ENCODE measurements at places on chromosomes 12 and 14.

GRCh38 chr14:72883961-72884360 lies 9.9 kb downstream of the DPF3 start:
- H3K27ac ChIP-seq, result no peak overlapping the region
- H3K27me3 ChIP-seq, result no peaks in the 10 kb centered on the region
- DNase-seq, result no peak

DNA sequence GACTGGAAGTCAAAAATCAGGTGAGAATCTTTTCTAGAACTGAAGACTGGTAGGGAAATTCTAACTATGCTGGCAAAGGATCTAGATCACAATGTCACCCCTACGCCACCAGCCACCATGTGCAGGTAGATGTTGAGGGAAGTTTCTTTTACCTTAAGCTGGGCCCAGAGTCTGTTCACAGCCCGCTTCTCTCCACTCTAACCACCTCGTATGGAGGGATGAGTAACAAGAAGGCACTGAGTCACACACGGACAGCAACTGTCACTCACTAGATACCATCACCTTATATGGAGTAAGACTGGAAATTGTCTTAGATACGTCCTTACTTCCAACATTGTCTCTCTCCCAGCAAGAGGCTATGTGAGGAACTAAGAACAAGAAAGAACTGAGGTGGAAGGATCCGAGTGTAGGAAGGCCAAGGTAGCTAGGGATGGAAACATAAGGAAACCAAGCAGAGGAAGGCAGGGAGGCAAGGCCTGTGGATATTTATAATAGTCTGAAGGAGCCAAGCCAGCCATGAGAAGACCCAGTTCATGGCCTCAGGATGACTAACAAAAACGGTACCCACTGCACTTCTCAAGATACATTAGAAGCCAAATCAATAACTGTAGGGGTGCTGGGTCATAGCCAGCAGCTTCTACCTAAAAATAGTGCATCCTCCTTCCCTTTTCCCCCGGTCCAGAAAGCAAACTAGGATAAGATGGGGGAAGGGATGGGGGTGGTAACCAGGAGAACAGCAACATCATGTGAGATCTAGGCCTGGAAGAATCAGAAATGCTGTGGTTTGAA lies 15.5 kb downstream of the REM2 start:
- H3K4me3 ChIP-seq, result no peak overlapping the region
- no peak for DNase-seq
- H3K36me3 ChIP-seq, result no peaks in the 10 kb centered on the region

GRCh38 chr12:94689002-94689645 lies 38.8 kb upstream of the TMCC3 start:
- H3K4me1 ChIP-seq, result no peaks in the 10 kb centered on the region
- H3K27ac ChIP-seq, result no peak overlapping the region
- DNase-seq, result no peak

- H3K4me3 ChIP-seq, result peak overlapping the region; percentile 68
- DNase-seq, result peak; percentile 55
- peaks cover 38% of the 10 kb centered on the region for H3K4me1 ChIP-seq
- H3K36me3 ChIP-seq, result peaks cover 14% of the 10 kb centered on the region
- H3K27ac ChIP-seq, result peak overlapping the region; percentile 73
These were observed 769 bp upstream of the ZNF740 start for GRCh38 chr12:53179687-53180219.

DNA sequence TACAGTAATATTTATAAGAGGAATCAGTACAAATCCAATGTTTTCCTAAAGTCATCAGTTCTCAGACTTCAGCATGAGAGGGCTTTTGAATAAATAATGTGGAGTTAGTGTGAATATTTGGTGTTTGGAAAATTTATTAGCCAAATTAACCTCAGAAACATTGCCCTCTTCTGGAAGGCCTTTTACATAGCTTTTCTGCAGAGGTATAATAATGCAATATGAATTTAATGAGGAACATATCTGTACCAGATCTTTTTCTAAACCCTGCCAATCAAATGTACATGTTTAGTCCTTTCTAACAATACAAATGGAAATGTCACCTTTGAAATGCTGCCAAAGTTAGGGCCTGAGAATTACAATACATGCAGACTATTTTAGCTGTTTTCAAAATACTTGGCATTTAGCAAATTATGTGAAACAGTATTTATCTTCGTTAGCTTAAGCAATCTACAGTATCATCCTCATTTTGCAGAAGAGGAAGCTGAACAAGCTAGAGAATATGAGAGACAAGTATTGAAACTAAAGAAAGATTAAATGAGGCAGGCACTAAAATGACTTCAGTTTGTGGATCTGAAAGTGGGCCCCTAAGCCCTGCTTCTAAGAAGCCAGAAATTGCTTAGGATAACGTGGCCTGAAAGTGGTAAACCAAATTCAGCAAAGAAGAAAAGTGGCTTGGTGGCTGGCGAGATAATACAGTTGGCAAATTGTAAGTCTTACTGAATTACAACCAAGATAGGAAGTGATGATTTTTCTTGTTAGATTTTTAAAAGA lies 60.4 kb upstream of the MANSC4 start:
- no peak overlapping the region for H3K4me3 ChIP-seq
- no peaks in the 10 kb centered on the region for H3K36me3 ChIP-seq
- H3K4me1 ChIP-seq, result no peaks in the 10 kb centered on the region
- no peaks in the 10 kb centered on the region for H3K27me3 ChIP-seq
- peak; percentile 9 for DNase-seq
- H3K27ac ChIP-seq, result no peak overlapping the region

DNA sequence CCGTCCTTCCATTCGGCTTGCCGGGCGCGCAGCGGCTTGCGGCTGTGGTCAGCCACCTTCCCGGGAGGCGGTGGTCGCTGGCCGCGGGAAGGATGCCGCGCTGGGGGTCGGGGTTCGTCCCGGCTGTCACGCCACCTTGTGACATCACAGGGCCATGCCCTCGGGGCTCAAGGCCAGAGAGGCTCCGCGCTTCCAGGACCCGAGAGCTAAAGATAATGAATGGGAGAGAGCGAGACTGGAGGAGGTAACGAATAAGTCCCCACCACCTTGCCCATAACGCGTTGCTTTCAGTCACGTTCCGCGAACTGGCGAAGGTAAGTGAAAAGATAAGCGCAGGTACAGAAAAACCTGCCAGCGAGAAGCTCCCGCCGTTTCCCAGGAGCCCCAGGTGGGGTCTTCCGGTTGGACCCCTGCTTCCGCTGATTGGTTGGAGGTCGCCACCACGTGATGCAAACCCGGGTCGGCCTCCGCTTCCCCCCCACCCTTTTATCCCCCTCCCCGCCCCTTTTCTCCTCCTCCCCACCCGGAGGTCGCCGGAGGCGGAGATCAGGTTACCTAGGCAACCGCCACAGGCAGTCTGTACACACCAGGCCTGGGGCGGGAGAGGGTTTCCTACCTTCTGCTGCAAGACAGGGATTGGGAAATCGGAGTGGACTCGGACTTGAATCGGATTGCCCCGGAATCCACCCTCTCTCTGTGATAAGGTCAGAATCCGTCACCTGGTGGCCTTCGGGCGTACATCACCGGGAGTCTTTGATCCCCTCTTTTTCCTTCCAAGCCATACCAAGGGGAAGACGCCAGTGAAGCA lies at the start of gene LRRC9:
TSS of gene LRRC9 (plus strand) at position 575 of the 808 bp plus-strand sequence.
- no peaks in the 10 kb centered on the region for H3K27me3 ChIP-seq
- no peak within 1 kb of the TSS for H3K27ac ChIP-seq
- no peaks in the 10 kb centered on the region for H3K4me1 ChIP-seq
- no peak for DNase-seq

DNA sequence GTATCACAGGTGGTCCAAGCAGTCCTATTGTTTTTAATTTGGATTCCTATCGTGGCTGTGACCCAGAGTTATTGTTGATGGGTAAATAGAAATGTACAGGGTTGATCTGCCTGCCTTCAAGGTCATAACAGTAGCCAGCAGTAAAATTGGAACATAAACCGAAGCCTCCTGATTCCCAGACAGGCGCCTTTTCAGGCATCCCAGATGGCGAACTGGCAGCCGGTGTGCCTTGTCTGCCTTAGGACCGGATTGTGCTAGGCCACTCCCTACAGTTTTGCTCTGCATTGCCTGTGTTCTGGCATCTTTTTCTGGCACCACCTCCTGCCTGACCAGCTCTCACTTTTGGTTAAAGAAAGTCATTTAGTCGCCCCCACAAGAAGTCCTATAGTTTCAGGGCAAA lies 22.2 kb downstream of the TMEM117 start:
- H3K27ac ChIP-seq, result no peak overlapping the region
- no peak for DNase-seq

GRCh38 chr12:121709478-121709961 lies 3.0 kb upstream of the TMEM120B start:
- peaks cover 3% of the 10 kb centered on the region for H3K4me1 ChIP-seq
- H3K27ac ChIP-seq, result no peak overlapping the region
- no peaks in the 10 kb centered on the region for H3K36me3 ChIP-seq
- DNase-seq, result no peak
- no peak overlapping the region for H3K4me3 ChIP-seq

GRCh38 chr12:24664161-24664880 lies 284.6 kb downstream of the BCAT1 start:
- H3K36me3 ChIP-seq, result no peaks in the 10 kb centered on the region
- H3K4me3 ChIP-seq, result no peak overlapping the region
- no peak for DNase-seq
- H3K27ac ChIP-seq, result no peak overlapping the region
- H3K4me1 ChIP-seq, result no peaks in the 10 kb centered on the region
- H3K27me3 ChIP-seq, result no peaks in the 10 kb centered on the region

DNA sequence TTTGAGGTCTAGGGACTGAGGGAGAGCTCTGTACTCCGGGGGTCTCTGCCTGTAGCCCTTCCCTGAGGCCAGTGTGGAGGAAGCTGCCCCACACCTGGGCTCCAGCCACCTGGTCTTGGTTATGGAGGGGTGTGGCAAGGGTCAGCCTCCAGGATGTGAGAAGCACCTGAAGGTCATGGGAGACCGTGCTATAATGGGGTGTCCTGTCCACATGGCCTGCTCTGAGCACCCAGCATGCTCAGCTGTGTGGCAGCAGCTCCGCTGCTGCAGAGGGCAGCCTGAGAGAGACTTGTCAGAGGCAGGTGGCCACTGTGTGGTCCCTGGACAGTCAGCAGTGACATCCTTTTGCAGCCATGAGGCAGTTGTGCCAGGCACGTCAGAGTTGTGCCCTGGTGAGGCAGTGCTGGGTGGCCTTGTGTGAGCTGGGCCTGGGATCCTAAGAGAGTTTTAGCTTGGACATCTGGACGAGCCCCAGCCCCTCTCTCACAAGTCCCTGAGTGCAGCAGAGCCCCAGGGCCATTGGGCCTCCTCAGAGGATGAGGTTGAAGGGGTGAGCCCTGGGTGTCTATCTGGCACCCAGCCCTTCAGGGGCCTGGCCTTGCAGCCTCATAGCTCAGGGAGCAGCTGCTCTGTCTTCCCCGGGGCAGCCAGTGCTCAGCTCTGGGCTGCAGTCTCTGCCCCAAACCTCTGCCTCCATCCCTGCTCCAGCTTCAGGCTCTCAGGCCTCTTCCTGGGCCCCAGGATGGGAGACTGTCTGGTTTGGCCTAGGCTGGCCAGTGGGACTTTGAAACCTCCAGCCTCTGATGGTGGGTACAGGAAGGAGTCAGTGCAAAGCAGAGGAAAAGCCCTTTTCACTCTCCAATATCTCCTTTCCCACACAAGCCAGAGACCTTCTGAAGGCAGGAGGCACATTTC lies 7.4 kb upstream of the ATG101 start:
- H3K4me3 ChIP-seq, result no peak overlapping the region
- H3K27me3 ChIP-seq, result peaks cover 6% of the 10 kb centered on the region
- DNase-seq, result no peak
- H3K36me3 ChIP-seq, result no peaks in the 10 kb centered on the region

DNA sequence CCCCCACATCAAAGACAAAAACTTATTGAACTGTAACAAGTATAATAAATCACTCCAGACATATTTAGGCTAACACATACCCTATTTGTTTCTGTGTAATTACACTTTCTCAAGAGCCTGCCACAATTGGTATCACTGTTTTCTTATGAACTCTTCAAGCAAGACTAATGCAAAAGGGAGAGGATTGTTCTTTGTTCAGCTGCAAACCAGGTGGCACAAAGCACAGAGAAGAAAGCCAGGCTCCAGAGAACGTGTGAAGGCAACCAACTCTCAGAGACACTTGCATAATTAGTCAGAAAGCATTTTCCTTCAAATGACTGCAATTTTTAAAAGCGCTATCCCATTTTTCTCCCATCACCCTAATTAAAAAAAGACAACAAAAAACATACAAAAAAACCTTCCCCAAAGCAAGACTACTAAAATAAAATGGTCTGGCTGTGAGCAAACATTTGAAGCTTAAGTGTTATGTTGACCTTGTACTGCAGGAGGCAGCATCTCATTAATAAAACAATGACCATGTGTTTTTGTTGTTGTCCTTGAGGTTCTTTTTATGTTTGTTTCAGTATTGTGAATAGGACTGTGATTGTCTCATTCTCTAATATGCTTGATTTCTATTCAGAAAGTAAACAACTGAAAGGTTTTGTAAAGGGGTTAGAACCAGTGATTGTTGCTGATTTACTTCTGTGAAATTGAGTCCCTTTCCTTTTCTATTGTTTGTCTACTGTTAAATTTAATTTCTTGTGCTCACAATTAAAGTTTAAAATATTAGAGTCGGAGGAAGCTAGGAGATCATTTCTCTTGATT lies 452.7 kb upstream of the PDE3A start:
- no peaks in the 10 kb centered on the region for H3K36me3 ChIP-seq
- H3K27ac ChIP-seq, result no peak overlapping the region
- no peak overlapping the region for H3K4me3 ChIP-seq
- H3K4me1 ChIP-seq, result peaks cover 6% of the 10 kb centered on the region

GRCh38 chr14:65291531-65291930 lies 121.0 kb upstream of the FUT8 start:
- no peak overlapping the region for H3K4me3 ChIP-seq
- no peaks in the 10 kb centered on the region for H3K27me3 ChIP-seq
- no peak for DNase-seq
- no peak overlapping the region for H3K27ac ChIP-seq
- H3K36me3 ChIP-seq, result no peaks in the 10 kb centered on the region

DNA sequence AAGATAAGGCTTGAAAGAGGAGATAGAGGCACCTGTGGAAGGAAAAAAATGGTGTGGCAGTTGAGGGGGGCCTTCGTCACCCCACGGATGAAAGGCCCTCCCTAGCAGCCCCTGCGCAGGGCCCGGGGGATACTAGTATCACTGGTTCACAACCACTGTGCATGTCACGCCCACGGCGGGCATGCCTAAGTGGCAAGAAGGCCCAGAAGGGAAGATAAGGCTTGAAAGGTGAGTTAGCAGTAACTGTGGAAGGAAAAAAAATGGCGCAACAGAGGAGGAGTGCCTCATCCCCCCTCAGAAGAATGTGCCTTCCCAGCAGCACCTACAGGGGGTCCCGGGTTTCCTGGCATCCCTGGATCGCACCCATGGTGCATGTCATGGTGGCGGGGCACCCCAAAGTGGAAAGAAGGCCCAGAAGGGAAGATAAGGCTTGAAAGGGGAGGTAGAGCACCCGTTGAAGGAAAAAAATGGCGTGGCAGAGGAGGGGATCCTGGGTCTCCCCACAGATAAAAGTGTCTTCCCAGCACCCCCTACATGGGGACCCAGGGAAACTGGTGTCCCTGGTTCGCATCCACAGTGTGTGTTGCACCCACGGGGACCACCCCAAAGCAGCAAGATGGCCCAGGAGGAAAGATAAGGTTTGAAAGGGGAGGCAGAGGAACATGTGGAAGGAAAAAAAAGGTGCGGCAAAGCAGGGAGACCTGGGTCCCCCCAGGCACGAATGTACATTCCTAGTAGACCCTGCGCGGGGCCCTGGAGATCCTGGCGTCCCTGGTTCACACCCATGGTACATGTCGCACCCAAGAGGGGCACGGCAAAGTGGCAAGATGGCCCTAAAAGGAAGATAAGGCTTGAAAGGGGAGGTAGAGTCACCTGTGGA lies 279.2 kb downstream of the ALG10 start:
- no peak overlapping the region for H3K4me3 ChIP-seq
- no peaks in the 10 kb centered on the region for H3K4me1 ChIP-seq
- no peak overlapping the region for H3K27ac ChIP-seq
- no peaks in the 10 kb centered on the region for H3K36me3 ChIP-seq
- DNase-seq, result no peak

GRCh38 chr14:95577067-95577800 lies 42.4 kb downstream of the GLRX5 start:
- no peaks in the 10 kb centered on the region for H3K27me3 ChIP-seq
- no peaks in the 10 kb centered on the region for H3K4me1 ChIP-seq
- no peaks in the 10 kb centered on the region for H3K36me3 ChIP-seq
- H3K27ac ChIP-seq, result no peak overlapping the region
- no peak overlapping the region for H3K4me3 ChIP-seq
